ENCODE measurements at places on chromosomes 11 and 22.

- DNase-seq = no peak
Observed at GRCh38 chr11:61983419-61983818, 16.0 kb upstream of the FTH1 start.

DNA sequence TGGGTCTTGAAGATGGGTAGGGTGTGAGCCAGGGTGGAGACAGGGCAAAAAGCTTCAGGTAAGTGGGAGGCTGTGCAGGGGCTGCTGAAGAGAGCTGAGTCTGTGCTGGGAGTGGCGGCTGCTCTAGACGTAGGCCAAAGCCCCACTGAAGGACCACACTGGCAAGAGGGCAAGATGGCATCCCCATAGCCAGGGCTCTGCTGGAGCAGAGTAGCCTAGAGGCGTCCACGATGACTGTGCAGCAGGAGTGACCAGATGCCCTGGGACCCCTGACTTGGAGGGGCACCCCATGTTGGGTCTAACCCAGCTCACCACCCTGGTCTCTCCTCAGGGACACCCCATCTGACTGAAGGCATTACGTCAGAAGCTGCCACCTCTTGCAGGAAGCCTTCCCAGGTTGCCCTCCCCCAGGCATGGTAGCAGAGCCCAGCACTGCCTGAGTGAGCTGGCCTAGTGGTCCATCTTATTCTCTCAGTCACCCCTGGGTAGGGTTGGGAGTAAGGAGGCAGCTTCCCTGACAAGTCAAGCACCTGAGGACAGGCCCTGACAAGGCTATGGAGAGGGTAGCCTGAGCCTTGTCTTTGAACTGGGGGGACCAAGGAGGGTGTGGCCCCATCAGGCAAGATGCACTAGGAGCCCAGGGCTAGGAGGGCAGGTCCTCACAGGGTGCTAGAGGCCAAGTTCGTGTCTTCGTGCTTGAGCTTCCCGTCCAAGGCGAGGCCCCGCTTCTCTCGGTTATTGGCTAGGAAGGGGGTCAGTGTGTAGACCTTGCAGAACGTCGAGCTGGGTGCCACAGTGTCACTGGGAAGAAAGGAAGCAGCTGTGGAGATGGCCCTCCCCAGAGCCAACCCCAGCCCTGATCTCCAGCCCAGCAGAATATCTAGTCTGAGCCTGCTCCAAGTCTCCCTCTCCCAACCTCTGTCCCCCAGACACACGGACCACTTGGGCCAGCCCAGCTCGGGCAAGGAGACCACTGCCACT is 33.1 kb downstream of the TPBGL start:
- DNase-seq = no peak

DNA sequence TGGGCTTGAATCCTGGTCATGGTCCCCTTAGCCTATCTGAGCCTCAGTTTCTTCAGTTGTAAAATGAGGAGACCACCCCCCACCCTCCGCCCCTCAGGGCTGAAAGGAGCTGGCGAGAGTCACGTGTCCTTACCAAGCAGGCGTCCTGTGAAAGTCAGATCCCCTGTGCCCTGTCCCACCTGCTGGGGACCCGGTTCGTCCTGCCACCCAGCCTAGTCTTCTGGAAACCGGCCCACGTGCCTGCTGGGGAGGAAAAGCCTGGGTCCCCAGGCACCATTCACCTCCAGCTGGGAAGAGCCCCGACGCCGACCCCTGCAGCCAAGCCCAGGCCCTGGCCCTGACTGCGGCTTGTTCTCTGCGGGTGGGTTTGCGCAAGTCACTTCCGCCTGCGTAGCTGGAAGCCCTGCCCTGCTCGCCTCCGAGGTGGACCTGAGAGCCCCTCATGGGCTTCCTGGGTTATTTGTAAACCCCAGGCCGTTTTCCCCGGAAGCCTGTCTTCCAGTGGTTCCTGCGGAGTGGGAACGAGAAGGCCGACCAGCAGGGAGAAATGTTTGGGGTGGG is 679 bp upstream of the SSH3 start:
- peak; percentile 64 for DNase-seq

DNA sequence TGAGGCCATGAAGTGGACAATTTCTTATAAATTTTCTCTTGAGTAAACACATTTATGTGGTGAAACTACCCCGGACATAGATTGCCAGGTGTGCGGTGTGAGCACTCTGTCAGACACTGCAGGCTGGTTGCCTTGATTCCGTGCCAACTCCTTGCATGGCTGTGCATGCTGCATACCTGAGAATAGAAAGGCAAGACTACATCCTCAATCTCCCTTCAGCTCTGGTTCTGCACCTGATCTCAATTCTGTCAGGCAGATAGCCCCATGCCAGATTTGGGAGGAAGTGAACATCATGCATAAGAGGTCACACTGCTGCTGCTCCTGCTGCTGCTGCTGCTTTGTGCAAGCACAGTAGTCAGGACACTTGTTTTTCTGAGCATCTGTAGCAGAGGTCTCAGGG is 42.5 kb upstream of the DEUP1 start:
- DNase-seq = no peak

- peak; percentile 3 for DNase-seq
Observed at GRCh38 chr11:30016588-30017363, at the start of gene KCNA4. TSS of gene KCNA4 (minus strand) at chr11:30017030. CDS start at chr11:30012678, 4,352 bp downstream.

- DNase-seq = no peak
Observed at GRCh38 chr11:77121876-77122575, 6.0 kb upstream of the MYO7A start.

GRCh38 chr11:87366763-87367405 is 329.1 kb downstream of the TMEM135 start:
- DNase-seq = no peak

DNA sequence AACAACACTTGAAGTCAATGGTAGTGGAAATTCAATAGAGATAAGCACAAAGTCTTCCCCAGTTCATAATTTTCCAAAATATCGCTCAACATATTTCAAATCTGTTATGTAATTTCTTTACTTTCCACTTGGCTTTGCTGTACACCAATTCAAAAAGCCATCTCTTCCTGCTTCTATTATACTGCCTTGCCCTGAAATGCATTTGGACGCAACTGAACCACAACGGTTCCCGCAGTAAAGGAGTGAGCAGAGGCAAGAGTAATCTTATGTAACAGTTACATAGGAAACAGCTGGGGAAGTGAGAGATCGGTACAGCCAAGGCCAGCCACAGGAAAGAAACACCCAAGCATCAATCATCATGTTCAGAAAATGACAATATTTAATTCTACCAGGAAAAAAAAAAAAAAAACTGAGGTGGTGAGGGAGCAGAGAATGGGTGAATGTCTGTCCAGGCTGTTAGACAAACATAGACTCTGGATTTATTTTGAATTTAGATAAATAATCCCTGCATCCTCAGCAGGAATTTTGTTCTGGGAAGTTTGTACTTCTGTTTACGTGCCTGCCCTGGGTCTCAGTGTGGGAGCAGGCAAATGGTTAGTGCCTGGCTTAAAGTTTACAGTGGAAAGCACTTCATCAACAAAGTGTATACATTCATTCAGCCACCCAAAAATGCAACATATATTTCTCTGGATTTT is 392.2 kb downstream of the ETS1 start:
- DNase-seq = peak; percentile 35

DNA sequence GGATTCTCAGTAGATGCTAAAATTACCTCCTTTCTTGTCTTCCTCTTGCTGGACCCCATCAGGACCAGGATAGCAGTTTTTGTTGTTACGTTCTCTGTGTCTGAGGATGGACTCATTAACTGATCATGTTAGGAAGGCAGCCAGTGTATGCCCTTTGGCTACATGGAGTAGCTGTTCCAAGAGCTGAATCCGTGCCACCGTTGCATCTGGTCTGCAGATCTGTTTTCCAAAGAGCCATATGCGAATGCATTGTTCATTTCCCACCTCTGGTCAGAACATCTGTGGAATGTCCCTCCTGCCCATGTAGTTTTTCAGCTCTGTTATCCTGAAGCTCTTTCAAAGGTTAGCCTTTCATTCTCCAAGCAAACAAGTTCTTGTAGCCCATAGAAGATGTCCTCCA is 188.4 kb downstream of the SPON1 start:
- DNase-seq = no peak

- no peak for DNase-seq
Observed at GRCh38 chr11:121291319-121291718, 1.3 kb upstream of the SC5D start.

- DNase-seq = no peak
Observed at GRCh38 chr22:30219049-30219654, 27.4 kb downstream of the LIF start.

GRCh38 chr11:47136327-47136726 is 40.4 kb downstream of the ARFGAP2 start:
- DNase-seq = no peak

GRCh38 chr11:8103909-8104308 is 22.9 kb downstream of the TUB start:
- DNase-seq = no peak

DNA sequence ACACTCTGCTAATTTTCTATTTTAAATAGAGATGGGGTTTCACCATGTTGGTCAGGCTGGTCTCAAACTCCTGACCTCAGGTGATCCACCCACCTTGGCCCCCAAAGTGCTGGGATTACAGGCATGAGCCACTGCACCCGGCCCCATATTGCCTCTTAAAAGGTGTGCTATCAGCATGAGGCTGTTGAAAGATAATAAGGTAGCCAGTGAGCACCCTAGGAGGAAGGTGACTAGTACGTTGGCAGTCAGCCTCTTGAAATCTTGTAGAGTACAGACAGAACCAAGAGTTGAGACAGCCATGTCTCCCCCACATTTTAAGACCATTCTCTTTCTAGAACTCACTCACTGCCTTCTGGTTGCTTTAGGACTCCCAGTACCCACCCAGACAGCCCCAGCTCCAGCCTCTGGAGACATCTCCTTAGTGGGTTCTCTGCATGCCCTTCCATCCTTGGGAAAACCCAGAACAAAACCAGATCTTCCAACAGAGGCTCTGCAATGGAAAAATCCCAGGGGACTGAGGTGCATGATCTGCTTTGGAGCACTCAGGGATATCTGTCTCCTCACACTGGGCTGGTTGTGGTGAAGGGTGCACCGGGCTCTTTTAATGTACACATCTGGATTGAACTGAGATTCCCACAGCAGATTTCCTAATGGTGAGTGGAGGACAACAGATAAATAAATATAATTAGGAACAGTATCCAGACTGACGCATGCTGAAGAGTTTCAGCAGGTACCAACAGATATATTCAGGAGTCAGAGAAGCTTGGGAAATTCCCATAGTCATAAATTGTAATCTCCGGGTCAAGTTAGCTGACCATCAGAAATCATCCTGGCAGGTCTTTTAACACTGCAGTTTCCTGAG is 49.4 kb downstream of the LRRC74B start:
- no peak for DNase-seq

GRCh38 chr11:48058788-48059187 is 78.4 kb downstream of the PTPRJ start:
- DNase-seq = no peak

DNA sequence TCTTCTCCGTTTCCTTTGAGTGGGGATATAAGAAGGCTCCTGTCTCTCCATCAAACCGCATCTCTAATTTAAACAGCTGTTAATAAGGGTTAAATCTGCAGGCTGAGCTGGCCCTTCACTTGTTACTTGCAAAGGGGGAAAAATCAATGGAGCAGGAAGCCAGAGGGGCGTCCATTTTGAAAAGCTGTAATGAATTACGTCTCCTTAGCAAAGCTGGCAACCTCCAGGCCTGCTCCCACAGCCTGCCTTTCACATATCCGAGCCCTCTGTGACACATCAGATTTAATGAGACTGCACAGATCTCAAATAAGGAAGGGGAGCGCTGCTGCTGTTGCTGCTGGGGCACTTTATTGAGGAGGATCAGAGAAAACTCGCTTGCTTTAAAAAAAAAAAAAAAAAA is 320.8 kb downstream of the BLID start:
- no peak for DNase-seq

- DNase-seq = no peak
Observed at GRCh38 chr11:4727171-4727570, 22.6 kb downstream of the MMP26 start.

DNA sequence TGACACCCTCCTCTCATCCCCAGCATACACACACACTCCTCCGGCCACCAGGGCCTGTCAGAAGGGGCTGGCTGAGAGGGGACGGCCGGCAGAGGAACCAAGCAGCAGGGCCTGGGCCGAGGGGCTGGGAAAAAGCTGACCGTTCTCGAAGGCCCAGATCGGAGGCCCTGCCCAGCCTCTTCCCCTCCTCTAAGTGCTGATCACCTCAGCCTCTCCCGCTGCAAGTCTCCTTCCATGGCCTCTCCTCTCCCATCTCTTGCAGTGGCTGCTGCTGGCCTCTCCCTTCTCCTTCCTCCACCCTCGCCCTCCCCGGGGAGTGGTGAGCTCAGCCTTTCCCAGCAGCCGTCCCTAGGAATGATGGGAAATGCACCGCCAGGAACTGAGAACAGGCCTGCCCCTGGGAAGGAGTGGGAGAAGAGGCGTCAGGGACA is 39.6 kb downstream of the ARRB1 start:
- peak; percentile 36 for DNase-seq

DNA sequence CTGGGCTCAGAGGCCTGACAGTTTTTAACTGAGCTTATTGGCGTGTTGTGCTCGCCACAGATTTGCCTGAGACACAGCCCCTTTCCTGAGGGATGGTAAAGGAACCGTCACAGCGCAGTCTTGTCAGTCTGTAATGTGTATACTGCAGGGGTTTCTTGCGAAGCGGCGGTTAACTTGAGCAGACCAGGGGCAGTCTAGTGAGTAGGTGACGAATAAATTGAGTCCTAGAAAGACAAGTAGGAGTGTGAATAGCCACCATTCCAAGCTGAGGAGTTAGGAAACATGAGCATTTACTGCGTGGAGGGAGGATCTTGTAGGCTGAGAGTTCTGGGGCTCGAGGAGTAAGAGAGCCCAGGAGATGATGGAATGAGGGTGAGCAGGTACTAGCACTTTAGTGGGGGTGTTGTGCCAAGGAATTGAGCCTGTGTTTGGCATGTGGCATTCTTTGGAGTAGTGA is 1.4 kb downstream of the MED15 start:
- DNase-seq = no peak

- no peak for DNase-seq
Observed at GRCh38 chr22:27514601-27515523, 286.7 kb downstream of the MN1 start.

- peak; percentile 50 for DNase-seq
Observed at GRCh38 chr11:20353829-20354434, 9.6 kb upstream of the HTATIP2 start.

DNA sequence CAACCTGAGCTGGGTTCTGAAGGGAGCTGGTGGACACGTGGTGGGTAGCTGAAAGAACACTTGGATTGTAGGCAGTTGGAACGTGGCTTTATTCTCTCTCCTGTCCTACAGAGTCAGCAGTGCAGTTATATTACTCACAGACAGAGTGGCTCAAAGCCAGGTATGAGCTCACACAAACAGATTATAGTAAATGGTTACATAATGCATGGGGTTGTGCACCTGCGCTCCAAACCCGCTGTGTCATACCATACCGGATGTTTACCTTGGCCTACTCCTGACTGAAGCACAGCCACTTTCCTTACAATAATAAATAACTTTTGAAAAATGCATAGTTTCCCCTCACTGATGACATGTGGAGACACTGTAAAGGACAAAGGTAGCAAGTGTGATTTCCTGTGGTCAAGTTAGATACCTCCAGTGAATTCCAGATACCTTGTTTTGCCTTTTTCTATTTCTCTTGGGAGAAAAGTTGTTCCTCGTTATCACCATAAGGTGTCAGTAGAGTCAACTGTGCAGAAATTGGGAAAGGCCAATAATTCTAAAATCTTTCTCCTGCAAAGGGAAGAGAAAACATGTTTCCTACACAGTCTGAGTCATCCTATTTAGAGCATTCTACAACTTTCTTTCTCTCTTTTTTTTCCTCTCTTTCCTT is 13.5 kb downstream of the MS4A6A start:
- DNase-seq = peak; percentile 1

Data from iris pigment epithelial cell (primary cell).